Memory B cell (primary cell): ENCODE measurements at places on chromosomes 1 and 21.

DNA sequence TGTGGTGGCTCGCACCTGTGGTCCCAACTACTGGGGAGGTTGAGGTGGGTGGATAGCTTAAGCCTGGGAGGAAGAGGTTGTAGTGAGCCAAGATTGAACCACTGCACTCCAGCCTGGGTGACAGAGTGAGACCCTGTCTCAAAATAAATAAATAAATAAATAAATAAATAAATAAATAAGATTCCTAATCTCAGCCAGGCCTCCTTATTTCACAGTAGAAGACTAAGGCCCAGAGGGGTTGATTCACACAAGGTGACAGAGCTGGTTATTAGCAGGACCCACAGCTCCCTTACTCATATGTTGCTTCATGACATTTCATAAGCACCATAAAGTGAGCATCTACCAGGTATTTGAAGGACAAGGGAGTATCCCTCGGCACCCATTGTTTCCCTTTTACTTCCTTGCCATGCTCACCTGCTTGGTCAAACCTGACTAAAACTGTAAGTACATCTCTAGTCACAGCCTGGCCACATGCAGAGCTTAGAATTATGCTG is 32.7 kb downstream of the ALG14 start:
- DNase-seq, result no peak

DNA sequence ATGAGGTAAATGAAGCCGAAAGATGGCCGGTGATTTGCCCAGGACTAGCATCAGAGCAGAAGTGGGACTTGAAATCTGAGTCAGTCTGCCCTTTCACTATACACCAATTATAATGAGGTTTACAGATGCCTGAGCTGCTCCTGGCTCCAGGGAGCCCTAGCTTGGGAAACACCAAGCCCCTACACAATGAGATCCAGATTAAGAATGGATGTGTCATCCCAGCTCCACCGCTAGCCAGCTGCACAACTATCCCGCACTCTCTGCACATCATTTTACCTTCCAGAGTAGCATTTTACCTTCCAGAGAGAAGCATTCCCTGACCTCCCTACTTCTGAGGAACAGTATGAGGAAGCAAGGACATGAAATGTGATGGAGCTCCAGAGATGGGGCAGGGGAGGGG is 27.0 kb downstream of the SERTAD4 start:
- DNase-seq, result no peak

DNA sequence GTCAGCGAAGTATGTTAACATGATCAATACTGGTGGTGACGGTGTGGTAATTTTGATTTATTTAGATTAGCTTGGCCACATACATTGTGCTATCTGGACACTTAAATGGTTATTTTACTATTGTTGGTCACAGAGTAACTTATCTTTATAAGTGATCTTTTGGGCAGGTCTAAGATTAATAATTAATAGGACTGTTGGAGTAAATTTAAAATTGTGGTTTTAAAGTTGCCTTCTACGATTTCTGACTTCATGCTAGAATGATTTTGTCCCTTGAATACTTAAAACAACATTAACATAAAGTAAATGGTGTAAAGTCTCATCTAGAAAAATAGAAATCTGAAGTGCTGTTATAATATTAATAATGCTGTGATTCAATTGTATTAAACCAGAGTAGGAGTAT is 14.7 kb downstream of the SRRM1 start:
- no peak for DNase-seq

GRCh38 chr21:15659753-15660422 is 69.9 kb upstream of the USP25 start:
- no peak for DNase-seq

- no peak for DNase-seq
Observed at GRCh38 chr1:169696273-169697100, 14.9 kb downstream of the SELL start.
